Vagina (tissue), 2 donors: ENCODE measurements at places on chromosomes 3 and 15.

DNA sequence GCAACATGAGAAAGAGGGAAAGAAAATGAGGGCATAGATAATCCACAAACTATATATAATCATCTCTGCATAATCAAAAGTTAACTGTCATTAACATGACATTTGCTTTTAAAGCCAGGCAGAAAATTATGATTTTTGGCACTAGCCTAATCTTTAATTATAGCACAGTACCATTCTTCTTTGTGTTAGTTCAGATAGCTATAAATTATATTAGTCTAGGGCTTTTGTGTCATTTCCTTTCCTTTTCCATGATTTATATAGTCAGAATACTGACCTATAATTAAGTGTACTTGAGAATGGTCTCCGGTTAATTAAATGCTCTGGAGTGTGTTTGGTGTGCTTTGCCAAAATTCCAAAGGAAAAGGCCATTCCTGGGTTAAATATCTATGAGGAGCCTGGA, 441.9 kb upstream of the THRB start:
- DNase-seq, result no peak

- DNase-seq, result no peak
Measured at GRCh38 chr15:77417602-77418001, 2.3 kb downstream of the PEAK1 start.

DNA sequence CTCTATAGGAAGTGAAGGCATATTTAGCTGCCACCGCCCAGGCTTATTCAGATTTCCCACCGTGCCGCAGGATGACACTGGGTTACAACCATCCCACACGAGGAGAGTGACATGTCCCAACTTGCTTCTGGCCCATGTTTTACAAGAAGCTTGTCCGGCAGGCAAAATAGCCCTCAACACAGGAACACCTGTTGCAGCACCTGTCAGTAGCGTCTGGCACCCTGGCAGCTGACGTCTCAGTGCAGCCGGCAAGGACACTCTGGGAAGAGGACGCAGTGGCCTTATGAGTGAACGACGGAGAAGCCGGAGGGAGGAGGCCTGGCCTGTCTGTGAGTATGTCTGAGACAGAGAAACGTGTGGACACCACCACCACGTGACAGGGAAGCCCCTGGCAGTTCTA, 32.1 kb downstream of the FAM174B start:
- DNase-seq, result no peak

- DNase-seq, result no peak
Measured at GRCh38 chr15:39976291-39977274, 42.7 kb downstream of the EIF2AK4 start.

GRCh38 chr3:127053026-127053425, 70.1 kb downstream of the PLXNA1 start:
- no peak for DNase-seq
